ENCODE measurements at places on chromosomes 2 and 18. TPM values are rescaled to one million over a fixed set of nuclear protein-coding genes. Genes with fewer than 3 reads are reported as not detected.

The NYAP2 gene
- total RNA-seq: not detected

The CD8B2 gene
- not detected for total RNA-seq

The RNMT gene
- 36.6 TPM for total RNA-seq

The GCG gene
- total RNA-seq: not detected

The MAP3K19 gene
- not detected for total RNA-seq
